ENCODE measurements at places on chromosomes 1 and 21.

DNA sequence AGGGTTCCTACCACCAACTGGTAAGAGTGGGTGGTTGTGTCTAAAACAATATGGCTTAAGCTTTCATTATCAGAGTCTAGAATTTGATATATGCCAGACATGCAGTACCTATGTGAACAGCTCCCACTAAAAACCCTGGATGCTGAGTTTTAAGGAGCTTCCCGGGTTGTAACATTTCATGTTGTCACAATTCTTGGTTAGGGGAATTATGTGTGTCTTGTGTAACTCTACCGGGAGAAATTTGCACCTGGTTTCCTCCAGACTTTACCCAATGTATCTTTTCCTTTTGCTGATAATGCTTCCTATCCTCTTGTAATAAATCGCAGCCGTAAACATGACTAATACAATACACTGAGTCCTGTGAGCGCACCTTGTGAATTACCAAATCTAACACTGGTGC lies 48.3 kb downstream of the ARID4B start:
- no peak for DNase-seq

GRCh38 chr1:15616373-15617172 lies 685 bp upstream of the DDI2 start:
- DNase-seq = no peak

GRCh38 chr1:156212833-156213643 lies at the start of gene PMF1:
PMF1 (plus strand) TSS chr1:156213007; CDS start chr1:156213016, 9 bp downstream.
- peak; percentile 89 for DNase-seq

GRCh38 chr1:206021626-206022365 lies 1.9 kb downstream of the CTSE start:
- no peak for DNase-seq

GRCh38 chr1:227947676-227948492 lies at the start of gene WNT9A:
WNT9A (minus strand) TSS chr1:227947932; CDS start chr1:227947887, 45 bp downstream.
- DNase-seq = no peak

DNA sequence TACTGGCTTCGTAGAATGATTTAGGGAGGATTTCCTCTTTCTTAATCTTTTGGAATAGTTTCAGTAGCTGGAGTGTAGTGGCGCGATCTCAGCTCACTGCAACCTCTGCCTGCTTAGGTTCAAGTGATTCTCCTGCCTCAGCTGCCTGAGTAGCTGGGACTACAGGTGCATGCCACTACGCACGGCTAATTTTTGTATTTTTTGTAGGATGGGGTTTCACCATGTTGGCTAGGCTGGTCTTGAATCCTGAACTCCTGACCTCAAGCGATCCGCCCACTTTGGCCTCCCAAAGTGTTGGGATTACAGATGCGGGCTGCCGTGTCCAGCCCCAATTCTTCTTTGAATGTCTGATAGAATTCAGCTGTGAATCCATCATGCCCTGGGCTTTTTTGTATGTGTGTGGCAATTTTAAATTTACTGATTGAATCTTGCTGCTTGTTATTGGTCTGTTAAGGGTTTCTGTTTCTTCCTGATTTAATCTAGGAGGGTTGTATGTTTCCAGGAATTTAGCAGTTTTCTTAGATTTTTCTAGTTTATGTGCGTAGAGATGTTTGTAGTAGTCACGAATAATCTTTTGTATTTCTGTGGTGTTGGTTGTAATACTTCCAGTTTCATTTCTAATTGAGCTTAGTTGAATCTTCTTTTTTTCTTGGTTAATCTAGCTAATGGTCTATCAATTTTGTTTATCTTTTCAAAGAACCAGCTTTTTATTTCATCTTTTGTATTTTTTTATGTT lies 15.3 kb downstream of the MAN1C1 start:
- DNase-seq = no peak

- DNase-seq = no peak
Measured at GRCh38 chr1:180407051-180407450, 95.3 kb downstream of the ACBD6 start.

GRCh38 chr1:92790867-92791266 lies 6.0 kb upstream of the EVI5 start:
- DNase-seq = no peak

DNA sequence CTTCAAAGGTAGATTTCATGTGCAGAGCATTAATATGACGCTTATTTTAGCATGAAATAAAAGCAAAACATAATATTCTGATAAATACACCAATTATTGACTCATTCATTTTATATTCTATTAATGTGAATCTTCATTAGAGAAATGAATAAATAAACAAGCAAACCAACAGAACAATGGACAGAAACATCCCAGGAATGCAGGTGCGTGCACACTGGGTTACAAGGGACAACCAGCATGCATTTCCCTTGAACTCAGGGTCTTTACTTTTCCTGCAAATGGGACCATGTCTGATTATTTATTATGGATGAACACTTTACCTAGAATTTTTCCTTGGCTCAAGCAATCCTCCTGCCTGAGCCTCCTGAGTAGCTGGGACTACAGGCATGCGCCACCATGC lies 13.5 kb downstream of the LRRC53 start:
- DNase-seq = no peak

- no peak for DNase-seq
Measured at GRCh38 chr1:173049322-173049633, 1.5 kb downstream of the TNFSF18 start.

DNA sequence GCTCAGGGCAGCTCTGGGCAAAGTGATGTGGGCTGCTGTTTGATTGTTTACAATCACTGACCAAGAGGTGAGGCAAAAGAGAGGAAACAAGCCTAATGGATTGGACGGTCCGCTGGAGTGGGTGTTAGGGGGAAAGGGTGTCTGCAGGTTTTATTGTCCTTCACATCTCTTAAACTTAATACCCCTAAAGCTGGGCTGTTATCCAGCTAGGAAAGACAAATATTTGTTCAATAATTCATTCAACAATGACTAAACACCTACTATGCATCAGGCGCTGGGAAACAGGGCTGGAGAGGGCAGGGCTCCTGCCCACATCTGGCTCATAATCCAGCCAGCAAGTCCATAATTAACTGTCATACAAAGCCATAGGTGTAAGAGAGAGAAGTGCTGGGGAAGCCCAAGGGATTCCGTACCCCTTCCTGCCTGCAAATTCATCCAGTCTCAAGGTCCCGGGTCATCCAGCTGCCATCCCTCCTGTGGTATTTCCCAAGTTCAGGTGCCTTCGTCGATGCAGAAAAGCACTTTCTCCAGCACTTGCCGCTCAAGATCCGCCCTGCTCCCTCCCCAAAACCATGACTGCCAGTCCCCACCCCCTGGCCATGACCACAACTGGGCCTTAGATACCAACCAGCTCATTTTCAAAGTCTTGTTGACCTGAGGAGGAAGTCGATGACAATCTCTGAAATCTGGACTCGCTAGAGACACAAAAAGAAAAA lies 10.7 kb downstream of the TMEM63A start:
- no peak for DNase-seq

- no peak for DNase-seq
Measured at GRCh38 chr21:39938086-39938625, 70.9 kb downstream of the PCP4 start.

DNA sequence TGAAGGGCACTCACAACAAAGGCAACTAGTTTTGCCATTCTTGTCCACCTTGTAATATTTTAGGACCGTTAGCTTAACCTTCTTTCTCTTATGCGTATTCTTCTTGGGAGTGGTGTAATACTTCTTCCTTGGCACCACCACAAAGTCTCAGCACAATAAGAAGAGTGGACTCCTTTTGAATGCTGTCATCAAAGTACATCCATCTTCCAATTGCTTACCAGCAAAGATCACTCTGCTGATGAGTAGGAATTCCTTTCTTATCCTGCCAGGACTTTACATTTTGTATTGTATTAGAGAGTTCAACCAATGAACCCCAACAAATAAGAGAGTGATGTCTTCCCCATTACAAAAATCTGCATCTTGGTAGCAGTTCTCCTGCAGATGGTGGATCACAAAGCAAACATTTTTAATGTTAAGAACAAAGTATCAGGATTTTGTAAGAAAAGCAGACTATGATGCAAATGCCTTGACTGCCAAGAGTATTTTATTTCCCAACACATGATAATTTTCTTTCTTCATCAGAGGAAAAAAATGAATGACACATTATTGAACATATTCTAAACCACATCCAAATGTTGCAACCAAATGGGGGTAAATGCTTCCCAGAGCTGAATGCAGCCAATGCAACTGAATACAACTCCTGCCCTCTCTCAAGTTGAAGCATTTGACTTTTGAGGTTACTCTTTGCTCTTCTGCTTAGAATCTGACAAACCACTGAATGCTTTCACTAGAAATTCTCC lies 5.1 kb upstream of the ARNT start:
- no peak for DNase-seq

- DNase-seq = no peak
Measured at GRCh38 chr21:30233228-30234020, 17.5 kb upstream of the CLDN8 start.

DNA sequence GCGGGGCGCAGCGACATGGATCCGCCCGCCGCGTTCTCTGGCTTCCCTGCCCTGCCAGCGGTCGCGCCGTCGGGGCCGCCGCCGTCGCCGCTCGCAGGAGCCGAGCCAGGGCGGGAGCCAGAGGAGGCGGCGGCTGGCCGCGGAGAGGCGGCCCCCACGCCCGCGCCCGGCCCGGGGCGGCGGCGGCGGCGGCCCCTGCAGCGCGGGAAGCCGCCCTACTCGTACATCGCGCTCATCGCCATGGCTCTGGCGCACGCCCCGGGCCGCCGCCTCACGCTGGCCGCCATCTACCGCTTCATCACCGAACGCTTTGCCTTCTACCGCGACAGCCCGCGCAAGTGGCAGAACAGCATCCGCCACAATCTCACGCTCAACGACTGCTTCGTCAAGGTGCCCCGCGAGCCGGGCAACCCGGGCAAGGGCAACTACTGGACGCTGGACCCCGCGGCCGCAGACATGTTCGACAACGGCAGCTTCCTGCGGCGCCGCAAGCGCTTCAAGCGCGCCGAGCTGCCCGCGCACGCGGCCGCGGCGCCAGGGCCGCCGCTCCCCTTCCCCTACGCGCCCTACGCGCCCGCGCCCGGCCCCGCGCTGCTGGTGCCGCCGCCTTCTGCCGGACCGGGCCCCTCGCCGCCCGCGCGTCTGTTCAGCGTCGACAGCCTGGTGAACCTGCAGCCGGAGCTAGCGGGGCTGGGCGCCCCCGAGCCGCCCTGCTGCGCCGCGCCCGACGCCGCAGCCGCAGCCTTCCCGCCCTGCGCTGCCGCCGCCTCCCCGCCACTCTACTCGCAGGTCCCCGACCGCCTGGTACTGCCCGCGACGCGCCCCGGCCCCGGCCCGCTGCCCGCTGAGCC lies 459 bp downstream of the FOXE3 start:
- DNase-seq = no peak

Data from stimulated activated CD4-positive, alpha-beta T cell treated with anti-CD3 and anti-CD28 coated beads, Interleukin-1b, Interleukin-23, amount 100 ng/mL, for 1 hour (primary cell).